ENCODE measurements at places on chromosomes 5 and 9.

- no peak for DNase-seq
These were observed 194.1 kb upstream of the PANK3 start for GRCh38 chr5:168773226-168773625.

DNA sequence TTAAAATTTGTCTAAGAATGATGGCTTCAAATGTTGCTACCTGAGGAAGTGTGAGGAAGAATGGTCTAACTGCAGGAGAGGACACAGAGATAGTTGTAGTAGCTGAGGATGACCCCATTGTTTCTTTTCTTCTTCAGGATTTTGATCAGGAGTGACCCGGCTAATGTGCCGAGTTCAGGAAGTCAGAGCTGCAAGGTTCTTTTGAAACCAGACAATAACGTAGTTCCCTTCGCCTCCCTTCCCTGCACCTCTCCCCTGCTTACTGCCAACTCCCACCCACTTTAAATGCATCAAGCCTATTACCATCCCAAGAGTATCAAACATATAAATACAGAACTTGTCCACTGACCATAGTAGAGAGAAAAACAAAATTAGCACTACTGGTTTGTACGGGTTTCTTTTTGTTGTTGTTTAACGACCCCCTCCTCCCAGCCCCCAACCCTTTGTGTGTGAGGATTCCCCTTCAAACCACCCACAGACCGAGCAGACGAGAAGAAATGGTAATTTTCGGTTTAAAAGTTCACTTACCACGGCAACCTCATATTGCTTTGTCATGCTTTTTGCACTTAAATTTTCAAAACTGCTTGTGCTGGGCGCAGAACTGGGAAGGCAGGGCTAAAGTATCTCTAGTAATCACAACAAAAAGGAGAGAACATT is 23.5 kb upstream of the ELAVL2 start:
- no peak for DNase-seq

DNA sequence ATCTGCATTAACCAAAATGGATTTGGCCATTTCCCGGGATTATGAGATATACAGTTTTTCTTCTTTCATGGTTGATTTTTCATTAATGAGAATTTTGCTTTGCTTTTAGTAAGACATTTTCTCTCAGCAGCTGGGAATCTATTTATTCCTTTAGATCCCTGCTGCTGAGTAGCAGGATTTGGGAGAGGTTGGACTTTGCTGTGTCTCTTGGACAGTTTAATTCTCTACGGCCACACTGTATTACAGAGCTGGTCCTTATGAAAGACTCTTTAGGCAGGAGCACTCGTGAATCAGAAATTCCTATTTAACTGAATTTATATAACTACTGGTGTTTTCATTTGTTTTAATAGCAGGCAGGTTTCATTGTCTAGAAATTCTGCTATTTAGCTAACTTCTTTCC is 1.6 kb downstream of the UNC13B start:
- DNase-seq: no peak

DNA sequence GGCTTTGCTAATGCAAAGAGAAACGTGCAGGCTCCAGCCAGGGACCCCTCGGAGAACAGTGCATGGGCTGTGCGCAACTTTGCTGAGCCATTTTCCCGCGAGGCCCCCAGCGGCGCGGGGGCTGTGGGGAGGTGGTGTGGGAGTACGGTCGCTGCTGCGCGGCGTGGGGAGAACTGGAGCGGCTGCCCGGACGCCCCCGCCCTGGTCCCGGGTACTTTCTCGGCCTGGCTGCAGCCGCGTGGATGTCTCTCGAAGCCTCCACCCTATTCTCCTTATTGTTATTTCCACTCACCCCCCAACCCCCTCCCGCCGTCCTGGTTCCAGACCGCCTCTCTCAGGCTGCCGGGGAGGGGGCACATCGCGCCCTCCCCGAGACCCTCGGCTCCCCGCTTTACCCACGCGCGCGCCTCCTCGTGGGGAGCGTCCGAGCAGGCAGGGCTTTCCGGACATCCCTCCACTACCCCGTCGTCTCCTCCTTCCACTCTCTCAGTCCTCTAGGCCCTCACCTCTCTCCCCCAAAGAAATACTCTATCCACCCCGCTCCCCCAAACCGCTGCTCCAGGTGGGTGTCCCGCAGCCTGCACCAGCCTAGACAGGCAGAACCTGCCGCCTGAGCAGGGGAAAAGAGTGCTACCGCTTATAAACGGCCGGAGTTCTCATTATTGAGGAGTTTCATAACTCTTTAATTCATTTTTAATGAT is 68.6 kb upstream of the TBCA start:
- DNase-seq: no peak

- peak; percentile 21 for DNase-seq
These were observed 33.6 kb downstream of the SNX30 start for GRCh38 chr9:112784020-112784785.

DNA sequence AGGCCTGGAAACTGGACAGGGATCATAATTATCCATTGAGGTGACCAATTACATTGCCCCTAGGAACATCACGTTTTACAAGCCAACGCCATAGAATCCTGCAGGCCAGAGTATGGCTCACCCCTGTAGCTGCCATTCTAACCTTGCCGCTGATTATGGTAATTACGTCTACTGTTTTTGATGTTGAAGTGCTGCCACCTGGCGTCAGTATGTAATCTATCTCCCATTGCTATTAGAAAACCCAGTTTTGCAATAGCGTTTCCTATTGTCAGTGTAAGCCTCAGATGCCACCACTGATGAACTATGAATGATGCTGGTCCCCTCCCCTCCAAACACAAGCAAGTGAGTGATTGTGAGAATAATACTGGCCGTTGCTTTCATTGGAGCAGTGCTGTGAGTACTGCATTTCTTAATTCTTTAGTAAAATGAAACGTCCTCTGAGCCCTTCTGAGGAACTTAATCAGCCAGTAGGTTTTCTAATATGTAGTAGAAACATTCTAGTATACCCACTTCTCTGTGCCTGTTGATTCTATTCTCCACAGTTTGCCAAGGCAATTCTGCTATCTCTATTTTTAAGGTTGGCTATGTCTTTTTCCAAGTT is 100.5 kb upstream of the NMUR2 start:
- DNase-seq: peak; percentile 70

DNA sequence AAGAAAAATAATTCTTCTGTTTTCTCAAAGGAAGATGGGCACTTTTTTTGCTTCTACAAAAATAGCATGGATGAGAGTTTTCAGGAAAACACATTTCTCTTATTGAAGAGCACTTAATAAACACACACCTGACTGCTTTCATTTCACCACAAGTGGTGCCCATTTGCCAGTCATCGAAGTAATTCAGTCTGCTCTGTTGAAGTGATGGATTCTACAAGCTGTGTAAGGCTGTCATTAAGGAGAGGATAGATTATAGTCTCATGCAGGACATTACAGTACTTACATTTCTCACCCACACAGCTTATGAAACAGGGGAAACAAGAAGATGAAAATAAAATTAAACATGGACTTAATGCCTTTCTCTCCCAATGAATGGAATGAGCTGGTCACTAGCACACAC is 165.2 kb downstream of the NR2F1-AS1 start:
- no peak for DNase-seq

DNA sequence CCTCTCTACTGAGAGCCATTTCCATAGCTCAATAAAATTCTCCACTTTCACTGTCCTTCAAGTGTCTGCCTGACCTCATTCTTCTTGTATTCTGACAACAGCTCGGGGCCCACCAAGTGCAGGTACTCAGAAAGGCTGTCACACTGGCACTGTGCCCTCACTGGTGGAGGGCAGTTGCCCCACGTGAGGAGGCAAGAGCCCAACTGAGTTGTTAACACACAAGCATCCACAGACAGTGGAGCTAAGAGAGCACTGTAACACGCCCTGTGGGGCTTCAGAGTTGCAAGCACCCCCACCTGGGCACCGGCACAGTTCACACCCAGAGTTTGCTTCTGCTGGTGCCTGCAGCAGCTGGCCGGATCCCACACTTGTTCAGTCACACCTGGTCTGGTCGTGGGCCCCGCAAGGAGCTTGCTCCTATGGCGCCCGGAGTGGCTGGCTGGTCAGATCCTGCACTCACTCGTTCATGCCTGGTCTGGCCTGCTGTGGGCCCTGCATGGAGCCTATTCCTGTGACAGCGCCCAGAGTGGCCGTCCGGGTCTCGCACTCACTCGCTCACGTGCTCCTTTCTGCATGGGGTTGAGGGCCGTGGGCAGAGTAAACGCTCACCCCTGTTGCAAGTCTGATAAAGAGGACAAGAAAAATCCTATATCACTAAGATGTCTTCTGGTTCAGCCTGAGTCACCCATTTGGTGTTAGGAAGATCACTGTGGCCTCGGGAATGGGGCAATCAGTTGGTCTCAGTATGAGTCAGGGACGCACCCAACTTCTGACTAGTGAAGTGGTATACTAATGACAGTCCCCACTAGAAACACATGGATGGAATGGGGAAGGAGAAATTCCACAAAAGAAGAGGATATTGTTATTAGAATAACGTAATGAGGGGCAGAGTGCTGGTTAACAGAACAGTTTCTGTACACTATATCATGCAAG is 87.0 kb upstream of the CCNH start:
- no peak for DNase-seq

DNA sequence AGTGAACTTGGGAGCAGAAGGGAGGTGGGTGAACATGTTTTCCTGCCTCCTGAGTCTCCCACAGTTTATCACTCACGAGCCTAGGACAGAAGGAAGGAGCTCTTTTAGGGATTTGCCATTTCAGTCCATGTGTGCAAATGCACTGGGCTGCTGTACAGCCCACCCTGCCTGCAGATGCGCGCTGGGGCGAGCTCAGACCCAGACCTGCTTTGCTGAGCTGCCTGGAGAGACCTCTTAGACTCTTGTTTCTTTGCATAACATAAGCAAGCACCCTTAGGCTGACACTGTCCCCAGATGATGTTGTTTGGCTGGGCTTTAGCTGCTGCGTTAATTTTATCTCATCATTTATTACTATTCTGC is 199.0 kb downstream of the CACNA1B start:
- DNase-seq: no peak

GRCh38 chr9:133429641-133430161 is 7.5 kb downstream of the ADAMTS13 start:
- no peak for DNase-seq

DNA sequence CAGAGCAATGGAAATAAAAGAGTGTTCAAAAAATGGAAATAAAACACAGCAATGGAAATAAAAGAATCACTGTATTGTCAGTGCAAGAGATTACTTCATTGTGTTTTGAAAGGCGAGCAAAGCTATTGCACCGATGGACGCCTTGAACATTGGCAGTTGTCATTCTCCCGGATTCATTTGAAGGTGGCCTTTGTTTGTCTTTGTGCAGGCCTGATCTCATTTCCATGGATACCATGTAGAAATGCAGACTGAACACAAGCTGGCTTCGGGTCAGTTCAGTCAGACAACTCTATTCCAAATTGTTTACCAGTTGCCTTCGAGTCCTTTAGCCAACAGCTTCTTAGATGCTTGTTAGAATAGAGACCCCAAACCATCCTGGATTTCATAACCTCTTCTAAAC is 8.3 kb downstream of the ITGA2 start:
- peak; percentile 79 for DNase-seq

- DNase-seq: no peak
These were observed 129.7 kb upstream of the OTULINL start for GRCh38 chr5:14451871-14452270.

- DNase-seq: no peak
These were observed 94.5 kb upstream of the LIFR start for GRCh38 chr5:38650946-38651345.

- no peak for DNase-seq
These were observed 70.0 kb downstream of the SHB start for GRCh38 chr9:37998881-37999587.

GRCh38 chr5:151656311-151656710 is 30.4 kb downstream of the SPARC start:
- no peak for DNase-seq

DNA sequence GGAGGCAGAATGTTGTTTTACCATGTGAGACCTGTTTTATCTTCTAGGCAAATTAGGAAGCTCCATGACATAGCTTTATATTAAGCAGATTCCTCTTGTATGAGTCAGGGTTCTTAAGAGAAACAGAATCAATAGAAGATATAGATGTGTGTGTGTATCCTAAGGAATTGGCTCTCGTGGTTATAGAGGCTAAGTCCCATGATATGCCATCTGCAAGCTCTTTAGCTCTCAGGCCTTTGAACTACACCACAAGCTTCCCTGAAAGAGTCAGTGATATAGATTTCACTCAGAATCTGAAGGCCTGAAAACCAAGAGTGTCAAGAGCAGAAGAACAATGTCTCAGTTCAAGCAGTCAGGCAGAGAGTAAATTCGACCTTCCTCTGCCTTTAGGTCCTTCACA is 365.8 kb upstream of the ZNF608 start:
- DNase-seq: peak; percentile 94

GRCh38 chr5:33400675-33401074 is 40.1 kb upstream of the TARS1 start:
- no peak for DNase-seq

DNA sequence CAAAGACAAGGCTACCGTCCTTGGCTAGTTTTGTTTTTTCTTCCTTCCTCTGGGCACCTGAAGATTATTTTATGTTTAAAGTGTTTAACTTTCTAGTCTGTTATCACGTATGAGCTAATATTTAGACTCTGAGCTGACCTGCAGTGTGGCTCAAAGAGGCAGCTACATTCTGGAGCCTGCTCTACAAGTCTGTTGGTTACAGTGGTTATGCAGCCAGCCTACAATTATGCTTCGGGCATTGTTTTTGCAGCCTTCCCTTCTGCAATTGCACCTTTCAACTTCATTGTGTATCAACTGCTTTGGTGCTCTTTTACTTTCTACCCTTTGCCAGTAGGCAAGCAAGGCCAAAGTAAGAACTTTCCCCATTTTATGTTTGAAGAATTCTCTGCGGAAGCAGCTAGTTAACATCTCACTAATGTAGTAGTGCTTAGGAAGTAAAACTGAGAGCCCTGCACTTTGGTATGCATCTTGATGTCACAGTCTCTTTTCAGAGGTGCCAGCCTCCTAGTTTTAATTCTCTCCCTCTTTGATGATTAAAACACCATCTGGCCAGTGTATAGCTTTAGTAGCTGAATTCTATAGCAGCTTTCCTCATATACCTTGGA is 322.1 kb downstream of the FAM170A start:
- no peak for DNase-seq

DNA sequence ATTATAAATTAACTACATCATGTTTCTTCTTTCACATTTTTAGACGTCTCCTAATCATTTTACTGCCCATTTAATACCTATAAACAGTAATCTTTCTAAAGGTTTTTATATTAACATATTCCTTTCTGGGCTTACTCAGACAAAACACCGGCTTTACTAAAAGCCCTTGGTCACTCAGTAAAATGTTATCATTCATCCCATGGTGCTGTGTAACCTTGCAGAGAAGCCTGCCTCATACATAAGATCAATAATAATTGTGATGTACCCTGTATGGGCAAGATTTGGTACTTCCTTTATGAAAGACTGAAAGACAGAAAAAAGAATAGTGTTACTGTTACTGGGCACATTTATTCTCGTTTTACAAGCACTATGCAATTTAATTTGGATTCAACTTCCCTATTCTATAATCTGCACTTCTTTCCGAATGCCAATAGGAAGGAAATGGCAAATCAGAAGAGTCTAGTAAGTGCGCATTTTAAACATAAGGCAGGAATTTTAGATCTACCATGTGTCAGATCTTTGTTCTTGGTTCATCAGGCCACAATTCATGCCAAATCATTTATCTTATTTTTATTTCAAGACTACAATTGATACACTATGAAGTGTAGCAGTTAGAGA is 522.2 kb downstream of the CSNK1G3 start:
- DNase-seq: no peak

GRCh38 chr5:12658871-12659446 is 754.7 kb upstream of the CTNND2 start:
- DNase-seq: no peak

GRCh38 chr5:91136271-91136670 is 246.8 kb downstream of the ARRDC3 start:
- DNase-seq: no peak

All from SK-MEL-5 (cell line).